ENCODE measurements at places on chromosomes 1 and 21.

GRCh38 chr1:181493166-181493565 lies 9.8 kb downstream of the CACNA1E start:
- no peak for DNase-seq

DNA sequence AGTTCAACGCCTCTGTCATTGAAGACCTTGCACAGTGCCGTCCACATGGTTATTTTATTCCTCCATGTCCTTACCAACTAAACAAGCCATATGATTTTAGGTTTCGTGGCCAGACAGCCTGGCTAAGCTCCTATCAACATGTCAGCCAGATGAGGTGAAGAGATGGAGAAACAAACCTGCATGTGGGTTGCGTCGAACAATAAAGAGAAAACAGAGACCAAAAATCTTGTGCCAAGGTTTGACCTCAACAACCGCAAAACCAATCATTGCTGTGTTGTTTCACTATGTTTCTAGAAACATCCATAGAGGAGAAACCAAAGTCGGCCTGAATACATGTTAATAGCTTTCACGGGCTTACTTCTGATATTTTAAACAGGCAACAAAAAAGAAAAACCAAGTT lies 544.6 kb downstream of the SMYD3 start:
- DNase-seq = no peak

- no peak for DNase-seq
These were observed 63.2 kb downstream of the CASQ2 start for GRCh38 chr1:115705085-115705951.

DNA sequence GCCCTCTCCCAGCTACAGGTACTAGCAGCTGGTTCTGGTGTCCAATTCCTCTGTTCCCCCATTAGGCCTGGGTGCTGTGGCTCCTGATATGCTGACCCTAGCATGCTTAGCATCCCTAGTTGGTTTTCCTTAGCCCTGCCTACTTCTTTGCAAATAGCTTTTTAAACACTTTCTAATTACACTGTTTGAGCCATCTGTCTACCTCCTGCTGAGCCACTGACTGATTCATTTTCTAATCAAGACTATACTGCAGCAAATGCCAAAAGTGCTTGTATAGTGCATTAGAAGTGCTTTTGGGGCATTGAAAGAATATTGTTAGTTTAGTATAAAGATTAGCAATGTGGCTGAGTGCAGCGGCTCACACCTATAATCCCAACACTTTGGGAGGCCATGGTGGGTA lies 36.3 kb downstream of the ERICH3 start:
- DNase-seq = no peak

DNA sequence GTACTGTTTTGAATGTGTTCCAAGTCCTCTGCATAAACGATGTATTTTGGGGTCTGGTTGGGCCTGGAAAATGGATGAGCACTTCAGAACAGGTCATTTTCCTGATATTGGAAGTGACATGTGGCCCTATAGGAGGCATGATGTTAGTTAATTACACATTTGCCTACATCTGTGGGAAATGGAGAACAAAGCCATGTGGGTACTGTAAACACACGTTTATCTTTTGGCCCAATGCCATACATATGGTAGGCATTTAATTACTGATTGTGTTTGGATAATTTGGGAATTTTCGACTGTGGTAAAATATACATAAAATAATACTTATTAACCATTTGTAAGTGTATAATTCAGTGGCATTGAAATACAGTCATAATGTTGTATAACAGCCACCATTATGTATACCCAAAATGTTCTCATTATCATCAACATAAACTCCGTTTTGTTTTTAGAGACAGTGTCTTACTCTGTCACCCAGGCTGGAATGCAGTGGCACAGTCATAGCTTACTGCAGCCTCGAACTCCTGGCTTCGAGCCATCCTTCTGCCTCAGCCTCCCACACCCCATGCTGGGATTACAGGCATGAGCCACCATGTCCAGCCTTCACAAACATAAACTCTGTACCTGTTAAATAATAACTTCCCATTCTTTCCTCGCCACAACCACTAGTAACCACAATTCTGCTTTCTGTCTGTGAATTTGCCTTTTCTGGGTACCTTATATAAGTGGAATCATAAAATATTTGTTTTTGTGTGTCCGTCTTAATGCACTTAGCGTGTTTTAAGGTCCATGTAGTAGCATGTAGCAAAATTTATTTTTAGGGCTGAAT lies 11.9 kb upstream of the RNPEP start:
- DNase-seq = no peak

- DNase-seq = no peak
These were observed 255.7 kb downstream of the COL11A1 start for GRCh38 chr1:102852613-102853012.
